ENCODE measurements at places on chromosomes 3 and 15.

DNA sequence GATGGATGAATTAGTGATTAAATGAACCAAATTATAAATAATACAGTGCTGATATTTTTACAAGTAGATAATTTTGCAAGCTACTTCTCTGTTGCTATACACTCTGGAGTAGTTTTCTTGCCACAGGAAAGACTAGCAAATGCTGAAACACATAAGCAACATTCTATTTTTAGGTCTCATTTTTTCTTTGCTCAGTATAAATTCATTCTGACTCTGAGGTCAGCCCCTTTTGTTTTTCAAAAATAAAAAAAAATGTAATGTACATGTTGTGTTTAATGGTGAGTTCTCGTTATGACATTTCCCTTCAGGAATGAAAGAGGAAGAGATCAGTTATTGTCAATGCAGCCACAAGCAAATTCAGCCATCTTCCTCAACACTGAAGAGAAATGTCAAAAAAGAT, 24.9 kb downstream of the GJD2 start:
- DNase-seq: no peak

GRCh38 chr3:194521510-194522260, 34.9 kb upstream of the ATP13A3 start:
- DNase-seq: no peak

DNA sequence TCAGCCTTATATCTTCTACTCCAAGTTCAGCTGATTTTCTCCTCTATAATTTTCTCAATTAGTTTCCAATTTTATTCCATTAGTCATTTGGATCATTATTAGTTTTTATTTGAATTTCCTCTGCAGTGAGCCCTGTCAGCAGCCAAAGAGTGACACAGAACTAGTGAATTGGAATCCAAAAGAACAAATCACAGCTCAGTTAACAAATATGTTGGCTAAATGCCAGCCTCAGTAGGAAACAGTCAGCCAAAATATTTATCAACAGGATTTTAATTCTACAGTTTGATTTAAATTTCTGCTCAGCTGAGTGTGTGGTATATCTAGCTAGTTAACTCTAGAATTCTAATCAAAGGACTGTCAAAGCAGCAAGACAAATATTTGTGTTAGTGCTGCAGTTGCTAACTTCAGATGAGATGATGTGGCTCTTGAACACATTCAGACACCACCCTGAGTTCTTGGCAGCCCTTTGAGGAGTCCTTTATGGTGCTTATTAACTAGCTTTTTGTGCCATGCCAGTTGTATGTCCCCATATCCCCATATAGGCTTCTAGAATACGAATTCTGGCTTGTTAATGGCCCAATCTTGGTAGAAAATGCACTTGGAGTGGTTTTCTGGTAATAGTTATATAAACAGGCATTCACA, 194.5 kb downstream of the CPNE4 start:
- no peak for DNase-seq

DNA sequence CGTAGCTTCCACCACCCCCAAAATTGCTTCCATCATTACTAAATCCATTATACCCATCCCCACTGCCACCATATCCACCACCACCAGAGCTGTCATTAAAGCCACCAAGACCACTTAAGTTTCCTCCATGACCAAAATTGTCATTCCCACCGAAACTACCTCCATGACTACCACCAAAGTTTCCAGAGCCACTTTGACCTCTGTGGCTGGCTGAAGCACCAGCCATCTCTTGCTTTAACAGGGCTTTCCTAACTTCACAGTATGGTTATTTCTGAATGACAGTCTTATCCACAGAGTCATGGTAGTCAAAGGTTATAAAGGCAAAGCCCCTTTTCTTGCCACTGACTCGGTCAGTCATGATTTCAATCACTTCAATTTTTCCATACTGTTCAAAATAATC, 24.3 kb upstream of the DENND4A start:
- no peak for DNase-seq

- DNase-seq: no peak
Observed at GRCh38 chr3:83926291-83926690, 1032.5 kb upstream of the CADM2 start.

- no peak for DNase-seq
Observed at GRCh38 chr3:57952651-57953050, 55.6 kb upstream of the FLNB start.
